ENCODE measurements at places on chromosomes 4 and X.

- no peak for DNase-seq
Measured at GRCh38 chr4:139209470-139210063, 32.5 kb upstream of the ELF2 start.

DNA sequence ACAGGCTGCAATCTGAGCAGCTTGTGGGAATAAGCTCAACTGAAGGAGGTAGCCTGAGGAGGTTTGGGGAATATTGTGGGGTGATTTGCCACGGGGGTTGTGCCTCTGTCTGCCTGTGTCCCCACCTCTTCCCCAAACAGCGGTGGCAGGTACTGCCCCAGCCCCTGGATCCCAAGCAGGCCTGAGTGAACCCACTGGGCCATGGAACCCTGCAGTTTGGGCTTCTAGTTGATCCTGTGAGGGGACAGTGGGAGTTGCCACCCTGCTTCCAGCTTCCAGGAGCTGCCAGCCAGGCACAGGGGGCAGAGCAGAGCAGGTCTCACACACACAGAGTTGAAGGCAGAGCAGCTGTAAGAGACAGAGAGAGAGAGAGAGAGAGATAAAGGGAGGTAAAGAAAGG, 97.4 kb downstream of the PJA1 start:
- DNase-seq, result no peak

DNA sequence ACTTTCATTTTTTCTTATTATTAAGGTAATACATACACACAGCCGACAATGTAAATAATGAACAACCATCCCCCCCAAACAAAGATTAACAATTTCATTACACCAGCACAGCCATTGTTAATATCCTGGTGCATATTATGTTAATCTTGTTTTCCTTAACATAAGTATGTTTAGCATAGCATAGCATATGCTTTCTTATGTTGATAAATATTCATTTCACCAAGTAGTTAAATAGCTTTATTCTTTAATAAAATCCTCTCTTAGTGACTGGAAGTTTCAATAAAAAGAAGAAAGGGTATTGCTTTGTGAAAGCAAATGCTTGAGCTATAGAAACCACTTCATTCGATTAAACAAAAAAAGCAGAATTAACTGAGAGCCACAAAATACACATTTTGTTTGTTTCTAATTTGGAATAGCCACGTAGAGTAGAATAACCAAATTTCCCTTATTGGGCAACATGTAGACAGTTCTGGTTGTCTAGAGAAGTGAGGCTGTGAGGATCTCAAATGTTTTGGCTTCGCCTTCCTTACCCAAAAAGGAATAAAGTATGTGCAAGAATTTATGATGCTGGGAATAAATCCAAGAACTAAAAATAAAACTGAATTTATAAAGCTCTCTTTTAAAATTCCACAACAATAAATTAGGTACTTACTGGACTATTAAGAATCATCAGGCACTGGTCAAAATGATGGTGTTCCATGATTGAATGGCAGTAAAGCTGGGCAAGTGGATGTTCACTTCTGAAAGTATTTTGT, 118.0 kb downstream of the PDE5A start:
- DNase-seq, result no peak

GRCh38 chr4:169279108-169279507, 8.4 kb upstream of the SH3RF1 start:
- DNase-seq, result no peak

GRCh38 chrX:120561634-120562568, 1.1 kb upstream of the CUL4B start:
- no peak for DNase-seq

GRCh38 chrX:17292111-17292527, 82.9 kb upstream of the NHS start:
- DNase-seq, result no peak
